ENCODE measurements at places on chromosomes 2 and 18.
A peak's percentile ranks its signal among the peaks of the same experiment; 100 is the strongest.

- DNase-seq, result no peak
These were observed 15.8 kb upstream of the EXOC6B start for GRCh38 chr2:72841462-72842125.

DNA sequence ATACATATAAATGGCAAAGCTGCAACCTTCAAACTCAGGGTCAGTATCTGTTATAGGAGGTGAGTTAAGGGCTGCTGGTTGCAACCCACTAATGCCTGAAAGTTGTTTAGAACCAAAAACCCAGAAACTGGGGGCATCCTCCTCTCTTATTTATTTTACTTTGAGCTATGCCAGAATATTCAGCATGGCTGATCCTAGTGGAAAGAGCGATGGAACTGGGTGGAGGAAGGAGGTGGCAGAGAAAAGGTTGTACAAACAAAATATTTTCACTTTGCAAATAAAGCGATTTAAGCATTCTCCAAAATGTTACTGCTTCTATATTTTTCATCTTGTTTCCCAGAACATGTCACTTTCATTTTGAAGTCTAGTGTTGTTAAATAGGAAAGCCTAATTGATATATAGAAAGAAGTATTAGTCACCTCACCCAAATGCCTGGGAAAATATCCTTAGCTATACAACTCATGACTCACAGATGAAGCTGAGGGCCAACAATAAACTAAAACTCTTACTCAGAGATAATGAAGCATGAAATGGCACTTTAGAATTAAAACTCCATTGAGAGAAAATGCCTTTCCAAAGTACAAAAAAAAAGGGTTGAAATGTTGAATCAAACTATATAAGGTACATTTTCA lies 251.4 kb upstream of the UBE2E3 start:
- DNase-seq, result no peak

DNA sequence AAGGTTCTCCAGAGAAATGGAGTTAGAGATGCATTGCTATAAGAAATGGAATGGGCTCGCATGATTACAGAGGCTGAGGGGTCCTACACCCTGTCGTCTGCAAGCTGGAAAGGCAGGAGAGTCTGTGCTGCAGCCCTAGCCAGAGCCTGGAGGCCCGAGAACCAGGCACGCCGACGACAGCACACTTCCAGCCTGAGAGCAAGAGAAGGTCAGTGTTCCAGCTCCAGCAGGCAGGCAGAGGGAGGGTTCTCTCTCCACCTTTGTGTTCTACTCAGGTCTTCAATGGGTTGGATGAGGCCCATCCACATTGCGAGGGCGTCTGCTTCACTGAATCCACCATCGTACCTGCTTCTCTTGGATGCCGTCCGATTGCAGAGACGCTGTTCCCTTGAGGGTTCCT lies 177.6 kb upstream of the HDAC4 start:
- no peak for DNase-seq

DNA sequence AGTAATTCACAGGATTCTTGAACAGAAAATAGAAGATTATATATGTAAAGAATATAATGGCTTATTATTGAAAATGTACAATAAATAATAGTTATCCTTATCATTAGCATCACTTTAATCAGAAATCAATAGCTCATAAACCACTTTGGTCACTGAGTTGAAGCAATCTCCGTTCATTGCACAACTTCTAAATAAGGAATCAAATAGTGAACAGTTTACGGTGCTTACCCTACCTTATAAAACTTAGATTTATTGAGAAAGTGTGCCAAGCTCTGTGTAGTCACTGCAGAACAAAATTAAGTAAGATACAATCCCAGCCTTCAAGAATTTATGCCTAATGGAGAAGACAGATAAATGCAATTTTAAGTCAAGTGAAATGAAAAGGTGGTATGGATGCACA lies 6.7 kb downstream of the VSNL1 start:
- no peak for DNase-seq

GRCh38 chr2:45935791-45936622 lies 284.5 kb downstream of the PRKCE start:
- peak; percentile 78 for DNase-seq

GRCh38 chr2:1584051-1584531 lies 160.2 kb downstream of the PXDN start:
- DNase-seq, result no peak

- DNase-seq, result no peak
These were observed 7.7 kb upstream of the POU3F3 start for GRCh38 chr2:104845946-104846785.

- DNase-seq, result no peak
These were observed 16.8 kb upstream of the KCNJ3 start for GRCh38 chr2:154681741-154682140.

- no peak for DNase-seq
These were observed 33.1 kb upstream of the STON1 start for GRCh38 chr2:48496849-48497248.

- DNase-seq, result no peak
These were observed 501.7 kb upstream of the TCF4 start for GRCh38 chr18:56089612-56090258.

GRCh38 chr2:16187482-16187817 lies 247.1 kb downstream of the MYCN start:
- no peak for DNase-seq

DNA sequence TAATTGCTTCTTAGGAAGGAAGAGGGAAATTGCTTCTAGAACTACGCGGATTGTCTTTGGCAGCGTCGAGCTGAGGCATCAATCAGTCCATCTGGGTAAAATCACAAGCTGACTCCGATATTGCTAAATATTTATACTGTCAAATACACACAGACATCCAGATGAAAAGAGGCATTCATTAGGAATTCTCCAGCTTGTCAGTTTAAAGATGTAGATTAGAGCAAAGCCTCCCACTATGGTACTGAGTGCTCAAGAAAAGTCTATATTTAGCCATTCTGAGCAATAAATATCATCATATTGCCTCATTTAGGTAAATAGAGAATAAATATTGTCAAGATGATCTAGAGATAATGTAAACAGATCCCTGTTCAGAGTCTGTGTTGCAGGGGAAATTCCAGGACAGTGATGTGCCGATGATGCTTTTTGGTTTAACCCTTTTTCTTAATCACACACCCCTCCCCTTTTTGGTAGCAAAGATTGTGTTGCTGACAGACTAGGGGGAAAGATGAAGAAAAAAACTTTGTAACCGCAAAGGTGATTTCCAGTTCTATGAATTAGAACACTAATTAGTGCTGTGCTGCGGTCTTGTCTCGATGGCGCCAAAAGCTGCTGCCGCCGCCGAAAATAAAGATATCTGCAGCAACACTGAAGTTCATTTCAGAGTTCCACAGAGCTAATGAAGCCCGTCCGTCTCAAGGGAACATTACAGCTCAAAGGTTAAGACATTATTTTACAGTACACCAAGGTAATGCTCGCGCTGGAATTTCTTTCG lies 171.8 kb downstream of the PTGR3 start:
- no peak for DNase-seq

DNA sequence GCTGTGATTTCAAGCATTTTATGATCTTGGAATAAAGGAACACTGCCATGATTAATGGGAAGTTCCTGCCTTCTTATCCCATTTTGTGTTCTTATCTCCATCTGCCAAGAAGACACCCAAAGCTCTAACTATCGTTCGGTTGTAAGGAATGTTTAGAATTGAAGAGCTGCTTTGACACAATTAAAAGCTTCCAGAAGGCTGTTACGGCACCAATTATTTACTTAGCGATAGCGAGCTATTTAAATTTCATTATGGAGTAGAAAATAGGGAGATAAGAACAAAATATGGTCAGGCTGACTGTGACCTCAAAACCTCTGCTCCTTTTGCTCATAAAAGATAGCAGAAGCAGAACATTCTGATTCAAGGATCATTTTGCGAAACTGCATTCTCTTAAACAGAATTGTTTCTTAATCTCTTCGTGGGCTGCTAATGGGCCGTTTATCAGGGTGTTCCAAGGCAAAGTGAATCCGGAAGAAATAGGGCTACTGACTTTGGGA lies 101.6 kb downstream of the SLC4A3 start:
- DNase-seq, result no peak

DNA sequence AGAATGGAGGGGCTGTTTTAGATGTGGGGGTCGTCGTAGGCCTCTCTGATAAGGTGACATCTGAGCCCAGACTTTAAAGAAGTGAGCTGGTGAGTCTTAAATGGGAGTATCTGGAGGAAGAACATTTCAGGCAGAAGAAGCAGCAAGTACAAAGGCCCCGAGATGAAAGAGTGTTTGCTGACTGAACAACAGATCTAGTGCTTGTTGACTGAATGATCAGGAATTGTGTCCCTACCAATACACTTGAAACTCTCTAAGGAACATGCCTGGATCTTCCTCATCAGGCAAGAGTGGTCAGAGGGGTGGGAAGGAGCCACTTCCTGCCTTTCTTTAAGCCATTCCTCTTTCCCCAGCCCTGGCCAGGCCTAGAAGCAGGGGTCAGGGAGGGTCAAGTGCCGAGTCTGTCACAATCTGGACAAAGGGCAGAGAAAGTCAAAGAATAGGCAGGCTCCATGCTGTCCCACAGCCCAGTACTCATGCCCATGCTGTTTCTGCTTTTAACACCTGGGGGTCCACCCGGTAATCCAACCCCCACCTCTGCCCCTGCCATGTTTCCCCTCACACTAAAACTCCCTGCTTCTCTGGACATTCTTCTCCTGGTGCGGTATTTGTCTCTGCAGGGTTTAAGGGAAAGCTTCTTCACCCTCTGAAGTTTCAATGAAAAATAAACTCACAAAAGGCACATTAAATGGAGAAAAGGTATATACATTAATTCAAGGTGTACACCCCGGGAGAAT lies 3.0 kb upstream of the TMEM37 start:
- DNase-seq, result no peak

Measured in CD4-positive, alpha-beta T cell treated with Interleukin-15 for 1 hour (primary cell).